ENCODE measurements at places on chromosomes 7 and 10.
A peak's percentile ranks its signal among the peaks of the same experiment; 100 is the strongest.

GRCh38 chr7:133157045-133157444 is 75.2 kb upstream of the CHCHD3 start:
- DNase-seq = no peak

GRCh38 chr7:27139334-27140125 is 4.0 kb downstream of the HOXA5 start:
- DNase-seq = no peak

- DNase-seq = no peak
These were observed 63.7 kb upstream of the PPIF start for GRCh38 chr10:79283616-79284015.

DNA sequence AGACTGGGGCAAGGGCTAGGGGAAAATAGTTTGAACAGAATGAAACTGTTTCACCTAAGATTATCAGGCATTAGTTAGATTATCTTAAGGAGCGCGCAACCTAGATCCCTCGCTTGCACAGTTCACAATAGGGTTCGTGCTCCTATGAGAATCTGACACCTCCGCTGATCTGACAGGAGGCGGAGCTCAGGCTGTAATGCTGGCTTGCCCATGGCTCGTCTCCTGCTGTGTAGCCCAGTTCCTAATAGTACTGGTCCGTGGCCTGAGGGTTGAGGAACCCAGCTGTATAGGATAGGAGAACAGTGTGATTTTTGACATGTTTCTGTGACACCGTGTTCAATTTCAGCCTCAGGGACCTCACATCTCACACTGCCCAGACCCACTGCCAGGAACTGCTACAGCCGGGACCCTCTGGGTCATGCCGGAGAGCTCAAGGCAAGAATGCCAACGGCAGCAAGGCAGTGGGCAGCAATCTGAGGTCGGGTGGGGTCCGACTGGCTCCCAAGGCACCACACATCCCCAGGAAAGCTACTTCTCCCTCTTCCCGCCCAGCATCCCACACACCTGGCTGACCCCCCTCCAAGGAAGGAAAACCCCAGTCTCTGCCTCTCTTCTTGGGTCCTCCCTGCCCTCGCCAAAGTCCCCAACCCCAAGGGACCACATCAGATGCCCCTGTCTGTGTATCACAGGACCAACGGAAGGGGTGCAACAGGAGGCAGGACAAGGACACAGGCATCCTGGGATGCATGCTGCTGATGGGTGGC is 31.7 kb downstream of the CAMK2B start:
- no peak for DNase-seq

DNA sequence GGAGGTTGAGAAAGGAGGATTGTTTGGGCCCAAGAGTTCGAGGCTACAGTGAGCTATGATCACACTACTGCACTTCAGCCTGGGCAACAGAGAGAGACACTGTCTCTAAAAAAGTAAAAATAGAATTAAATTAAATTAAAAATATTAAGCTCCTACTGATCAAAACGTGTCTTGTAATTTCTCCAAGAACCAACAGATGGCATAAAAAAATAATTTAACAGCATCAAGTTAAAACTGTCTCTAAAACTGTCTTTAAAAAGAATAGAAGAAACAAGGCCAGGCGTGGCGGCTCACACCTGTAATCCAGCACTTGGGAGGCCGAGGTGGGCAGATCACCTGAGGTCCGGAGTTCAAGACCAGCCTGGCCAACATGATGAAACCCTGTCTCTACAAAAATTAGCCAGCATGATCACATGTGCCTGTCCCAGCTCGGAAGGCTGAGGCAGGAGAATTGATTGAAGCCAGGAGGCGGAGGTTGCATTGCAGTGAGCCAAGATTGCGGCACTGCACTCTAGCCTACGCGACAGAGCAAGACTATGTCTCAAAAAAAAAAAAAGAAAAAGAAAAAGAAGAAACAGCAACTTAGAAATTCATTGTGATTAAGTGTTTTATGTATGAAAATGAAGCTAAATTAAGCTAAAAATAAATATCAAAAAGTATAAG is 24.5 kb downstream of the MTPAP start:
- no peak for DNase-seq

DNA sequence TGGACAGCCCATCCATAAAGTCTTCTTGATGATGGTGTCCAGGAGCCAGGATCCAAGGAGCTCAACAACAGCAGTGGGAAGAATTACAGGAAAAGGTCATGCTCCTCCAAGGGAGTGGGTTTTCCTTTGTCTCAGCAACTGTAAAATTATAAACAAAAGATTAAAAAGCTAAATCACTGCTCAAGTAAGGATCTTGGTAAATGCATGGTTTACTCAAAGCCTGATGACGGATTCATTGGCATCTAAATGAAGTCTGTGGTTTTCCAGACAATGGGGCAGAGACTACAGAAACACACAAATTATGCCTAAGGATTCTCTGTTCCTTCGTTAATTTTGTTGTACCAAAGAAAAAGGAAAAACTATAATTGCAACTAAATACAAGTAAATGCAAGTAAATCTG is 36.4 kb upstream of the DLX6 start:
- DNase-seq = no peak

DNA sequence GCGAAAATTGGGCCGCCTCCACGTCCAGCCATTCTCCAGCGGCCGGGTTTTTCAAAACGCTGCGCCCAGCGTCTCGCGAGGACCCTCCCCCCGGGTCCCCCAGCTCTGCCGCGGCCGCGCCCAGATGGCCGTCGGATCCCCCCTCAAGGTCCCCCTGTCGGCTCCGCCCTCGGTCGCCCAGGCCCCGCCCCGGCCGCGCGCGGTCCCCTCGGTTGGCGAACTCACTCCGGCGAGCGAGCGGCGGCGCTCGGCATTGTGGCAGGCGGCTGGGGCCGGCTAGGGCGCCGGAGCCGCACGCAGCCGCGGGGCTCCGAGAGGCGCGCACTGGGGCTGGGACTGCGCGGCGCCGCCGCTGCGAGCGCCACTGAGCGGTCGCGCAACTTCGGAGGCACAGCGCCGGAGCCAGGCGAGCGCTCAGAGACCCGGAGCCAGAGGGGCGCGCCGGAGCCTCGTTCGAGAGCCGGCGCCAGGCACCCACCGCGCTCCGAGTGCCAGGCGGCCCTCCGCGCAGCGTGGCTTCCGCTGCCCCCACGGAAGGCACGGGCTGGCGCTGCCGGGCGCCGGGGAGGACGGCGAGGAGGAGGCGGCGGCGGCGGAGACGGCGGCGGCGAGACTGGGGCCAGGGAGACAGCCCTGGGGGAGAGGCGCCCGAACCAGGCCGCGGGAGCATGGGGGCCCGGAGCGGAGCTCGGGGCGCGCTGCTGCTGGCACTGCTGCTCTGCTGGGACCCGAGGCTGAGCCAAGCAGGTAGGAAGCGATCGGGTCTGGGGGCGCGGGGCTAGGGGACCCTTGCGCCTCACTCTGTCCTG is at the start of gene UNC5B:
UNC5B (plus strand) TSS at position 253 of the 809 bp plus-strand sequence; CDS start at position 669, 416 bp downstream.
- peak; percentile 75 for DNase-seq

- no peak for DNase-seq
These were observed 405.2 kb downstream of the DGKB start for GRCh38 chr7:14497390-14497789.

- DNase-seq = no peak
These were observed 37.9 kb downstream of the SORCS1 start for GRCh38 chr10:107126512-107127065.

DNA sequence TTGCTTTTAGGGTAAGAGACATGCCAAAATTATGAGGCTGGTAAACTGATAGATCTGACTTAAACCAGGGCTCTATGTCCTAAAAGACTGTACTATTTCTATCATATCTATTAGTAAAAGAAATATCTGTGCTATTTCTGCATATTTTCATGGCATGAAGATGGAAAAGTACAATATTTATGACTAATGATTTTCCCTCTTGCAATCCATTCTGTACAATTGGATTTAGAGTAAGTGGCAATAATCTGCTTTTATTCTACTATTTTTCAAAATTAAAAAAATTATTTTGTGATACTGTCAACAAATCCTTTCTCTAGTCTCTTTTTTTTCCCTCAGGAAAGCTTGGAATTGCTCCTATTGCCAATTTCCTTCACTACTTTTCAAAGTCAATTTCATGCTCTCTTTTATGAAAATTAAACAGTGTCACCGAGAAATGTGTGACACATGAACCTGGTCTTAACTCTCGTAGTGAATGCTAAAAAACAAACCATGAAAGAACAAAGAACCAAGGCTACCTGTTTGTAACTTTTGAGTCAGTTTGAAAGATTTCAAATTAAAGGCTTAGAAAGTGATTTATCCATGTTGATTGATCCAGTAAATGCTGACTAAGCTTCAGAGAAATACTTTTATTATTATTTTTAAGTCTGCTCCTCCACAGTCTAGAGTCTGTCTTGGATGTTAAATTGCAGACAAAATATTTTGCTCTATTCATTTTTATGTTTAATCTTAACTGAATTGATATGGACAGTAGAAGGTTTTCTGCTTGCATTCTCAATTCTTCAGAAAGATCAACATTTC is 262.7 kb upstream of the CHRM2 start:
- no peak for DNase-seq

DNA sequence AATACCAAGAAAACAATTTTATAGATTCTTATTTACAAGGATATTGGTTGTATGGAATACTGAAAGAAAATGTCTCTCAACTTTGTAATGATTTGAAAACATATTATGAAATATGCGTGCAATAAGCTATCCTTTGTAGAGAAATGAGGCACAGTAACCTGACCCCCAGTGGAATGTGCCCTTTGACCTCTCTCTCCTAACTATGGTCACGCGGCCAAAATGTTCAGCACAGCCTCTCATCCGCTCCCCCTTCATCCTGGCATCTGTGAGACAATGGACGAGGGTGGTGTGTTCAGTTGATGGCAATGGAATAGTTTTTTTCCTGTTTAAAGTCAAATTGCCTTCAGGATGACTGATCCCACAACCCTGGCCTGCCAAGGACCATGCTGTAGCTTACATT is 13.3 kb downstream of the BEND7 start:
- peak; percentile 35 for DNase-seq

DNA sequence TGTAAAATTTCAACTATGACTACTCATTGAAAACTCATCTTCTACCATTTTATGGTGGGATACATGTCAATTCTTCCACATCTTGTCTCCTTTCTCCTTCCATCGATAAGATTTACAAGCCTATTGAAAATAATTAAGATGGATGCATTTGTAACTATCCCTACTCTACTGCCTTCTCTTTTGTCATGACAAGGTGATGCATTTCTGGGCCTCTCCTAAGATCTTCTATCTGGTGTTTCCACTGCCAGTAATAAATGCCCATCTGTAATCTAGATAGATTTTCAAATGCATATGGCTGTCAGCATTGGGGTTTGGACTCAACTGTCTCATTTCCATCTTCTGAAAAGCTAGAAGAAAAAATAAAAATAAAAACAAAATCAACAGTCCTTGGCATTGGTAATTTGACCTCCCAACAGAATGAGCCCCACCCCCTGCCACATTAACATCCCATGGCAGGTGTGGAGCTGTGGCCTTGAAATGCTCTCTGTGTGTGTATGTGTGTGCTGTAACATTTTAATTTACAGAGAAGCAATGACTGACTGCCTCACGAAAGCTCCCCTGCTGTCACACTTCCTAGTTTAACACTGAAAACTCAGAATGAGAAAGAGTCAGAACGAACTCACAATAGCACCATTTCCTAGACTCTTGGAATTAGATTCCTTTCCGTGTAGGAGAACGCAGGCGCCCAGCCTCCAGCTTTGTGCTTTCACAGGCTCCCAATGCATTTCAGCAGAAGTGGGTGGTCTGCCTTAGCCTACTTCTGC is 74.2 kb downstream of the RHOBTB1 start:
- DNase-seq = no peak

- no peak for DNase-seq
These were observed 16.5 kb upstream of the CREB5 start for GRCh38 chr7:28395831-28396230.

- DNase-seq = no peak
These were observed 96.5 kb downstream of the TACC2 start for GRCh38 chr10:122085423-122085911.

- DNase-seq = no peak
These were observed 21.8 kb downstream of the FKBP6 start for GRCh38 chr7:73349763-73350162.

DNA sequence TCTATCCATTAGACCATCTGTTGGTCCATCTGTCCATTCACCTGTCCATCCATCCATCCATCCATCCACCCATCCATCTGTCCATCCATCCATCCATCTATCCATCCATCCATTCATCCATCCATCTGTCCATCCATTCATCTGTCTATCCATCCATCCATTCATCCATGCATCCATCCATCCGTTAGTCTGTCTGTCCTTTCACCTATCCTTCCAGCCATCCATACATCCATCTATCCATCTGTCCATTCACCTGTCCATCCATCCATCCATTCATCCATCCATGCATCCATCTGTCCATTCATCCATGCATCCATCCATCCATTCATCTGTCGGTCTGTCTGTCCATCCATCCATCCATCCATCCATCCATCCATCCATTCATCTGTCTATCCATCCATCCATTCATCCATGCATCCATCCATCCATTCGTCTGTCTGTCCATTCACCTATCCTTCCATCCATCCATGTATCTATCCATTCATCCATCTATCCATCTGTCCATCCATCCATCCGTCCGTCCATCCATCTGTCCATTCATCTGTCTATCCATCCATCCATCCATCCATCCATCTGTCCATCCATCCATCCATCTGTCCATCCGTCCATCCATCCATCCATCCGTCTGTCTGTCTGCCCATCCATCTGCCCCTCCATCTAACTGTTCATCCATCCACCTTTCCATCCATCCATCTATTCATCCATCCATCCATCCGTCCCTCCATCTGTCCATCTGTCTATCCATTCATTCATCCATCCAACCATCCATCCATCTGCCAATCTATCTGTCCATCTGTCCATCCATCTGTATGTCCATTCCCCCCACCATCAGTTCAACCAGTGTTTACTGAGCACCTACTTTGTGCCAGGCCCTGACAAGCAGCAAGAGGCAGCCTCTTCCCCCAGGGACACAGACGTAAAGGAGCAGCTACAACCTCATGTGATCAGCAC is 4.8 kb upstream of the LFNG start:
- no peak for DNase-seq

DNA sequence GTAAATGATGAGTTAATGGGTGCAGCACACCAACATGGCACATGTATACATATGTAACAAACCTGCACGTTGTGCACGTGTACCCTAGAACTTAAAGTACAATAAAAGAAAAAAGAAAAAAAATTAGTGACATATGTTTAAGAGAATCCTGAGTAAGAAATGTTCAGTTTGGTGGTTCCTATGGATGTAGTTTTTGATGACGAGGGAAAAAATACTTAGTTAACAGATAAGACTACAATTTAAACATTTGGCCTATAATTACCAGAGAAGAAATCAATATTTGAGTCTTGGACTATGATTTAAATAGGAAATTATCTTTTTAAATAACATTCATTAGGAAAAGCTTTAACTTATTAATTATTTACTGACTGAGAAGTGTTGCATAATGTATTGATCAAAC is 39.2 kb upstream of the SLC26A3 start:
- no peak for DNase-seq

GRCh38 chr10:114042895-114043531 is 653 bp upstream of the ADRB1 start:
- peak; percentile 79 for DNase-seq

DNA sequence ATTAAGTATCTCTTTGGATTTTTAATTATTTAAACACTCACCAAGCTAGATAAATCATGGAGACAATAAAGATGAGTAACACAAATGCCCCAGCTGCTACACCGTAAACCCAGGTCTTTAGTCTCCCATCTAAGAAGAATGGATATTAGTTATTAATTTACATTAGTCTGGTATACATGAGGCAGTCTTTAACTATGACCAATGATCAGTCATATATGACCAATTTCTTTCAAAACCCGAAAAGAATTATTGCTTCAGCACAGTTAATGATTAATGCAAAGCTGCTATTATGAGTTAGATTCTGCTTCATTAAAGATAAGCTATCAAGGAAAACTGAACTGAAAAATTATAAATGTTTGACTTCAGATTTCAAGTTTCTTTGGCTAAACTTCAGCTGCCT is 402.9 kb downstream of the PHF14 start:
- no peak for DNase-seq
